ENCODE measurements at places on chromosomes 13 and 19. TPM values are rescaled to one million over a fixed set of nuclear protein-coding genes. Genes with fewer than 3 reads are reported as not detected.

The FREM2 gene
- 0.01 TPM for polyA plus RNA-seq

The DCLK1 gene
- 0.75 TPM for polyA plus RNA-seq

The SYT5 gene
- polyA plus RNA-seq, result not detected

The SRRM5 gene
- 0.14 TPM for polyA plus RNA-seq

The LIN7B gene
- polyA plus RNA-seq, result 13.7 TPM

The MBD3L3 gene
- polyA plus RNA-seq, result not detected

The CLIP3 gene
- polyA plus RNA-seq, result 2.8 TPM

The ARHGAP33 gene
- 20.8 TPM for polyA plus RNA-seq

The C19orf85 gene
- 0.04 TPM for polyA plus RNA-seq

The ICAM4 gene
- polyA plus RNA-seq, result 0.12 TPM

The ETV2 gene
- 5.6 TPM for polyA plus RNA-seq

The LRRC8E gene
- polyA plus RNA-seq, result 4.7 TPM

The MISP gene
- polyA plus RNA-seq, result 0.08 TPM
